ENCODE measurements at places on chromosomes 5 and 9.

- no peak for DNase-seq
Measured at GRCh38 chr5:65137631-65138030, 344.1 kb downstream of the ADAMTS6 start.

DNA sequence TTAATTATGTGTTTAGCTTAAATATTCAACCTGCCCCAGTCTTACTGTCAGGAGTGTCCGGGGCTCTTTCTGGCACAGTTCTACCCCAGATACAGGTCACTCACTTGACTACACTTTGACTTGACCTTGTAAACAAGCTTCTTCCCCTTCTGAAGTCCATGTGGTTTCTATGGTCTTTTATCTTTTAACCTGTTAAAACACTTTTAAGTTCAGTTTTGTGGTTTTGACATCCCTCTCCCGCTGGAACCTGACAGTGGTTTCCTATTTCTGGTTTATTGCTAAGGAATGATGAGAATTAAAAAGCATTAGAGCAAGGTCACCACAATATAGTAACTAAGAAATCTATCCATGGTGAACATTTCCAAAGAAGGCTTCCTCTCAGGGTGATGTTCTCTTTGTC lies 300.1 kb downstream of the TMEM167A start:
- no peak for DNase-seq

- peak; percentile 90 for DNase-seq
Measured at GRCh38 chr9:71783120-71783523, 14.8 kb upstream of the CEMIP2 start.

- no peak for DNase-seq
Measured at GRCh38 chr9:93207860-93208734, 24.2 kb downstream of the WNK2 start.

DNA sequence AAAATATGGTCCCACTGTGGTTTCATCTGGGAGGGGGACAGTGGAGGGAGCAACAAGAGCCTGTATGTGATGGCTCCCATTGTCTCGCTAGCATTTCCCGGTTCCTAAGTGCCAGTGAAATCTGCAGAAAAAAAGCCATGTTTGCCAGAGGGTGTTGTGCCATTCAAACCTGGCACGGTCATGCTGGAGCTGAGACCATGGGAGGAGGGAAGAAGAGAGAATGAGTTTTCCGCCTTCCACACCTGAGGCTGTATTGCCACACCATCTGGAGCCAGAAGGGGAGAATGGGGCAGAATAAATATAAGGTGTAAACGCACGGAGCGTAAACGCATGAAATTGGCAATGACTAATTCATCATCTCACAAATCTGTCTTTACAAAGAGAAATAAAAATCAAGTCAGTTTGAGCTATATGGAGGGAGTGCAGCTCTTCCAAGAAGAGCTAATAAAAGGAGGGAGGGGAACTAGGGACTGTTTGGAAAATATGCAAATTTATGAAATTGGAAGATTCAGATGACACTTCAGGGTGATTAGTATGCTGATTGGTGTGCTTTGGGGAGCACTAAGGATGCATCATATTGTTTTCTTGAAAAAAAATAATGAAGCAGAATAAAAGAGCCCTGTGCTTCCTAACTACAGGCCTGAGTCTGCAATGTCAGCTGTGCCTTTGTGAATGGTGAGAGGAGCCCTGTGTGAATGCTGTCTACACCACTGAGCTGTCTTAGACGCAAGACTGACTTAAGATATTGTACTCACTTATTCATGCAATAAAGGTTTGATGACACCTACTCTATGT lies 237.9 kb downstream of the NSG2 start:
- no peak for DNase-seq

DNA sequence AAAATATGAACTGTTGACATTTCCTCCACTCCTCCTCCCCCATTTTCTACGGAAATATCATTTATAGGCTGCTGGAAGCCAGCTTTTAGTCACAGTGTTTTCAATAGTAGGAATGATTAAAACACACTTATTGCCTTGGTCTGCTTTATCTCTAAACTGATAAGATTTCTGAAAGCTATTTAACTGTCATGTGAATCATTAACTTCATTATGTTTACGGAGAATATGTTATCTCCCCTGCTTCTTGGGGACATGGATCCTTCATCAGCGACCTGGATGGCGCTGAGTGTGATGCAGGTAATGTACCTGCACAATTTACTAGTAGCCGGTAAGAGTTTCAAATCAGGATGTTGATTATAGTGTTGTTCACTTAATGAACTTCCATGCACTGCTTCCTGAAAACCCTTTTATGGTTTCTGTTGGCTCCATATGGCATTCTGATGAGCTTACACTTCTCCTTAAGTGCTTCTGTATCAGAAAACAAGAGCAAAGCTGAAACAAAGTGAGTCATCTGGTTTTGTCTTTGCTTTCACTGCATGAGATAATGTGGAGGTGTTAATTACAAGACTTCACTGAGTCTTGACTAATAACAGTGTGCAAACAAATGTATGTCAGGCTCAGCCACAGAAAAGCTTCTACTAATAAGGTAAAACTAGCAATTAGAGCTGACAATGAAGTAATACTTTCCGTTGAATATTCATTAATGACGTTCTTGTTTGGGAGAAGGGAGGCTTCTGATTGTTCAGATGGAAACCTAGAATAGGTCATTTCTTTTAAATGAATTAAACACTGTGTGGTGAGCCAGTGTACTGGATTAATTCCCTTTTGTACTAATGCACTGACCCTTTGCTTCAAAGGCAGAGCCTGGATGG lies 162.4 kb upstream of the ZNF608 start:
- DNase-seq = no peak

- no peak for DNase-seq
Measured at GRCh38 chr5:112077180-112077579, 320.2 kb upstream of the NREP start.

DNA sequence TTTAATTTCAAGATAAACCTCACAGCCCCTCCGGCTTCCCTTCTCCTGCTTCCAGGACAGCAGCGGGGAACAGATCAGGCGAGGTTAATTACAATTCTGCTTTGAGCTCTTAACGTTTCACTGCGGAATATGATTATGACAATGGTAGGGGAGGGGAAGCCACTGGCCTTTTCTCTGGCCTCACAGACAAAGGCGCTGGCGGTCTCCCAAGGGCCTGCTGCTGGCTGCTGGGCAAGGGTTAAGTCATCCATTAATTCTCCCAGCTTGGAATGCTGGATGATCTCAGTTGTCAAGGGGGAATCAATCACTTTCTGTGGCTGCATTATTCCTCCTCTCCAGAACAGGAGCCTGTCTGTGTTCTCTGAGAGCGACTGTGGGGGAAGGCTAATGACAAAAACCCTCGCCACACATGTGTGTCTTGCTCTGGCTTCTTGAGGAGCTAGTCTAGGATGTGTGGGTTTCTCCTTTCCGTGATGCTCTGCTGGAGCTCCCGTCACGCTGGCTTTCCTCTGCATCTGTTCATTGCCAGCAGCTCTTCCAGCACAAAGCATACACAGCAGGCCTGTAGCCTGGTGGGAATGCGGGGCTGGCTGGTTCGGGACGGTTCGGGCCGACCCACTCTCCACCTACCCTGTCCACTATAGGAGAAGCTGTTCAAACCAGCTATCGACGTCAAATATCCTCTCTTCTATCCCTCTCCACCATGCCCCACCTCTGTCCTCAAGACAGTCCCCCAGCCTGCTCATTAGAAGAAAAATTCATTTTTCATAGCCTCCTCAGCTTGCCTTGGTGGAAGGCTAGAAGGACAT lies 82.8 kb downstream of the DCP2 start:
- DNase-seq = no peak

DNA sequence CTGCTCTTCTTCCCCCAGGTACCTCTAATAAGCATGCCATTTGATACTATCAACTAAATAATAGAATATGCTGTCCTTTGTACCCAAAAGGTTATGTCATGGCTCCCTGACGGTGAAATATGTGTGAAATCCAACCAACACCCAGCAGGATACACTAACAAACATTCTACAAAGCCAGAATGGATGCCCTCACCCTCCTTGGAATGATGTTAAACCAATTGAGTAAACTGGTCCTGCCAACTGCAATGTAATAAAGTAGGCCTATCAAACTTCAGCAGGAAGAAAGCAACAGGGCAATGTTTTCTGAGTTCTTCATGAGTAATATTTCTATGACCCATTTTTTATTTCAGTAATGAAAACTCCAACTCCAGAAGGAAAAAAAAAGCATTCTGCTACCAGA lies 24.9 kb downstream of the RGMB start:
- DNase-seq = no peak

- DNase-seq = no peak
Measured at GRCh38 chr5:142400415-142400814, 75.6 kb upstream of the SPRY4 start.

- DNase-seq = no peak
Measured at GRCh38 chr5:19802686-19803085, 185.3 kb downstream of the CDH18 start.

GRCh38 chr5:159782197-159782994 lies 133.9 kb upstream of the ADRA1B start:
- no peak for DNase-seq

DNA sequence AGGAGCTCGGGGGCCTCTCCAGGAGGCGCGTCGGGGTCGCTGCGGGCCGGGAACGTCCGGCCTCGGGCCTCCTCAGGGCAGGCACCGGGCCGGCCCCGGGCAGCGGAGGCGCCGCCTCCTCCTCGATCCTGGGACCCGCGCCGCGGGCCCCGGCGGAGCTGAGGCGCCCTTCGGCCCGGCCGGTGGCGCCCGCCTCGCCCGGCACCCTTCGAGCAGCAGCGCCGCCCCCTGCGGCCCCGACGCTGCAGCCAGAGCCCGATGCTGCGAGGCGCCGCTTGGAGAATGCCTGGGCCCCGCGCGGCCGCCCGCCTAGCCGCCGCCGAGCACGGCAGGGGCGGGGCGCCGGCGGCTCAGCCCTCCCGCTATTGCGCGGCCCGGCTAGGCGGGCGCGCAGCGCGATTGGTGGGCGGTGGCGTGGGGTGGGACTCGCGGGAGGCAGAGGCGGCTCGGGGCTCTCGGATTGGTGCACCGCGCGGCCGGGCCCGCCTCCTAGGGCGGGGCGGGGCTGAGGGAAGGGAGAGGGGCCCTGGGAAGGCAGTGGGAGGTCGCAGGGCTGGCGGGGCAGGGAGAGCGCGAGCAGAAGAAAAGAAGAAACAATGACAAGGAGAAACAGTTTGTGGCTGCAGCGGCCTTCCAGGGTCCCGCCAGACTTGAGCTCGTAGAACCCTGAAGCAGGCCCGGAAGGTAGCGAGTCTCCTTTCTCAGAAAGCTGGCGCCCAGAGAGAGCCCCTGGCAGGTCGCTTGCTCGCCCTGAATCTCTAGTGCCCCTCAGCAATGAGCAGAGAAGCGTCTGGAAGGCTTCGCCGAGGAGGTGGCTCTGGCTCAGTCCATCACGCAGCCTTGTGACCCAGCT lies at the start of gene EEIG1:
EEIG1 (minus strand) TSS at position 284 of the 853 bp plus-strand sequence. CDS start 852 bp downstream, outside the sequence.
- peak; percentile 98 for DNase-seq

DNA sequence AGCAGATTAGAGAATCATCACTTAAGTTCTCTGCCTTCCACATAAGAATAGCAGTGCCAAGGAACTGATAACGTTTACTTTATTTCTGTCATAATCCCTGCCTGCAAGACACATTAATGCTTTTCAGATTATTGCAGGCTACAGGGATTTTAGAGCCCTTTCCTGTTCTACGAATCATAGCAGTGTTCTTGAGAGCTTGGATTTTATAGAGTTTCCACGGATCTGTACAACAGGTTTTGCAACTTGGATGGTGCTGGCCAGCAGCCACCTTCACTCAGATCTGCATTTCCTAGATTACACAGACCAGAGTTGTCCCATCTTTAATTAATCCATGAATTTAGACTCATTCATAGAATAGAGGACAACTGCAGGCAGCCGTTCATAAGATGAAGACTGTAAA lies 38.1 kb downstream of the SLC12A2 start:
- DNase-seq = no peak

- DNase-seq = no peak
Measured at GRCh38 chr9:36263683-36264082, 5.4 kb upstream of the GNE start.

All from CD4-positive, alpha-beta T cell treated with Interleukin-6 for 4 hours (primary cell).